ENCODE measurements at places on chromosomes 4 and X.

- peak; percentile 6 for DNase-seq
Measured at GRCh38 chrX:140762061-140762460, 52.5 kb downstream of the LINC00632 start.

DNA sequence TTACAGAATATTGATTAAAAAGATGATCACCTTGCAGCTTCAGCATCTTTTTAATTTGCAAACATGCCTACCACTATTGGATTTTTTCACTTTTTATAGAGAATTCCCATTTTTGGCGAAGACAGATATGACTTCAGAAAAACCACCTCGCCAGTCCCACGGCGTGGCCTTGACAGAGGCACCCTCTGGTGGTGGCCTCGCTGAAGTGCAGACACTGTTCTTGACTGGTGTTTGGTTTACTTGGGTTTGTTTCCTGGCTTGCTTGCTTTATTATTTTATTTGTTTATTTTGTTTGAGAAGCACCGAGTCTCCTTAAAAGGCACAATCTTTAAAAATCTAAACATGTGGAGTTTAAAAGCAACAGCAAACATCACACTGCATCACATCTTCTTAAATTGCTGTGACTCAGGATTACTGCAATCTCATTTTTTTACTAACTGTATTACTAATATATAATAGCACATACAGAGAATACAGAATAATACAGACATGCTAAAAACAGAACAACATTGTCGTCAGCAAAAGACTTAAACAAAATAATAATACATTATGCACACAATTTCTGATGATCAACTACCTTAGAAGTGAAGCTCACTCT, 13.1 kb upstream of the AMTN start:
- peak; percentile 67 for DNase-seq

DNA sequence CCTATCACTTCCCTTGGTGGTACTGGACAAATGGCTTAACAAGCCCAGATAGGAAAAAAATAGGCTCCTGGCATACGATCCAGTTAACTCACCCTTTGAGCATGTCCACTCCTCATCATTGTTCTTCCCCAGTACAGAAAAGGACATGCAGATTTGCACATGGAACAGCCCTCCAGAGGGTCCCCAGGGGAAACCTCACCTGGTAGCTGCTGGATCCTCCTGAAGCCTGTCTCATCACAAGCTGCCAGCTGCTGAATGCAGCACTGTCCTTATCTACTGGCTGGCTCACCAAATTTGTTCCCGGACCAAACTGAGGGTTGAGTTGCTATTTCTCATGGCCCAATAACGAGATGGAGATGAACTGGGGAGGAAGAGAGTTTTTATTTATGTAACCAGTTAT, 49.4 kb downstream of the SERTM2 start:
- no peak for DNase-seq

DNA sequence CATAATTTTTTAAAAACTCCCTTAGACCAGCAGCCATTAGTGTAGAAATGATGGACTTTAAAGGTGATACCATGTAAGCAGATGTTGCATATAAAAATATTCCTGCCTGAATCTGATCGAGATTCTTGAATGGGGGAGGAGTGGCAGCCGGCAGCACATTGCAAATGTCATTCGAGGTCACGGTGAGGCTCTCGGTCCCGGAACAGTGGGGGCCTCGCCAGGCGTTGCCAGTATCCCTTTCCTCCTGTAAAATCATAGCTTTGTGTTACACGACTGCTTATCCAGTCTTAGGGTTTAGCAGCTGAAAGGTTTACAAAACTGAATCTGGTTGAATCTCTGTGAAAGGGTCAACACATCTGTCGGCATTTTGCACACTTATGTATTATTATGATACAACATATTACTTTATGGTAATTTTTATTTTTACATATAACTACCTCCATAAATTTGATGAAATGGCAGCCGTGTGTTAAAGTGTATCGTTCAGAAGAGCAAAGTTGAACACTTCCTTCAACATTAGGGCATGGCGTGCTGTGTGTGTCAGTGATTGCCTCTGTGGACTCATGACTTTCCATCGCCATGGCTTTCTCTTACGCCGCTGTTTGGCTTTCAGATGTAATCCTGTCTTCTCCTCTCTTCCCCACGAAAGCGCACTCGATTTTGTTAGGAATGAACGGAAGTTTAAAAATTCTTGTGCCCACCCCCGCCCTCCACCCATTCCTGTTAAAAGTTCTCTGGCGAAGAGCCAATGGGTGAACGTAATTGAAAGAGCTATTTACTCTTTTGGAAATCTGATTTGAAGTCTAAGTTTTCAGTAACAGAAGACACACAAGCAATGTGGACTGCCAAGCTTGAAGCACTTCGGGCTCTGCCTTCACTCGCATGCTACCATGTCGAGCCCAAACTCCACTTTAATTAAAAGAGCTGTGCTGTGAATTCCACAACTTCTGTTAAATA, 114.8 kb downstream of the STOX2 start:
- no peak for DNase-seq

DNA sequence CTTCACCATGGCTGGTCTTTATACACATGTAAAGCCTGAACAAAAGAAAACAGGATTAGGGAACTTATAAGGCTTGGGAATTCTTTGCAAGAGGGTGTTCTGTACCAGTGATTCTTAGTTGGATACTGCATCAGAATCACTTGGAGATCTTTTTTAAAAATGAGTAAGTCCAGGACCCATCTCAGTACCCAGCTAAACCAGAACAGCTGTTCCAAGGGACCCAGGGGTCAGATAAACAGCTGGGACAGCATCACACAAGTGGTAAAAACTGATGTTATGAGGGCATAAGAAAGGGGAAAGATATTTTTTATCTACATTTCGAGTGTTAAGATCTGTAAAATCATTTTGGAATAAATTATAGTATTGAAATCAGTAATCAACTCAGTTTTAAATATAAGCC, 16.1 kb downstream of the PGRMC2 start:
- DNase-seq = no peak
